ENCODE measurements at places on chromosomes 13 and 19.

GRCh38 chr13:111531505-111531904 is 211.1 kb downstream of the TEX29 start:
- no peak for DNase-seq

DNA sequence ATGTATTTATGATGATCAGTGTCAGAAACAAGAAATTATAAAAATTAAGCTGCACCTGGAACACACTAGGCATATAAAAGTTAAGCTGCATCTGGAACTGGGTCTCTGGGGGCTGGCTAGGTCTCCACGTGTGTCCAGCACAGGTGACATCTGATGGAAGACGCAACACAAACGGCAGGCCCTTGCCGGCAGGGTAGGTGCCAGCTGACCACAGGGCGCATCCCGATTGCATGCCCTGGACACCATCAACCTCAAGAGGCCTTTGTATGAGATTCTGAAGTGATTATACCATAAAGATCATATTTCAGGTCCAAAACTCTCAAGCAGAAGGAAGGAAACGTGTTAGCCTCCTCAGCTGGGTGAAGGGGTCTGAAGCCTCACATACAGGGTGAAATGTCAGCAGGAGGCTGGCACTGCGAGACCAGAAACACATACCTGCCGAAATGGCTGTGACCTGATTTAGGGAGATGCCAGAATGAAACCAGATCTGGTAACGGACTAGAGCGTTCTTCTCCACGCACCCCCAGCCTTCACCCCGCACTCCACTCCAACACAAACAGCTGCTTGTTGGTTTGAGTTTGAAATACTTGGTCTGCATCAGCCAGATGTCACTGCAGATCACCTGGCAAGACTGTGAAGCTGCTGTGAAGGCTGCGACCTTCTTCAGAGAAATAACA is 37.3 kb downstream of the COL4A1 start:
- no peak for DNase-seq

- no peak for DNase-seq
Measured at GRCh38 chr13:60329221-60329923, 67.6 kb upstream of the TDRD3 start.

GRCh38 chr19:4403005-4403761 is 743 bp downstream of the CHAF1A start:
- no peak for DNase-seq

GRCh38 chr13:67184247-67184646 is 45.9 kb downstream of the PCDH9 start:
- no peak for DNase-seq

GRCh38 chr19:56778351-56778750 is 62.2 kb downstream of the PEG3 start:
- no peak for DNase-seq

DNA sequence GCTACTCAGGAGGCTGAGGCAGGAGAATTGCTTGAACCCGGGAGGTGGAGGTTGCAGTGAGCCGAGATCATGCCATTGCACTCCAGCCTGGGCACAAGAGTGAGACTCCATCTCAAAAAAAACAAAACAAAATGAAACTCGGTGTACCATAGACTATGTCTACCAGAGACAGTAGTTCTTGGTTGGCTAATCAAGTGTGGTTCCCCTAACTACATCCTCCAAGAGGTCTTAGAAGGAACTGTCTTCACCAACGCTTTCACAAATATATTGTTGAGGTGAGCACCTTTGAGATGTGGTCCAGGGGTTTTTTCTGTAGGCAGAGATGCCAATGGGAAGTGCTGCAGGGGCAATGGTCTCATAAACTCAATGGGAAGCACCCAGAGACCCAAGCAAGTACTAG is 48.0 kb downstream of the RFC3 start:
- DNase-seq: no peak

DNA sequence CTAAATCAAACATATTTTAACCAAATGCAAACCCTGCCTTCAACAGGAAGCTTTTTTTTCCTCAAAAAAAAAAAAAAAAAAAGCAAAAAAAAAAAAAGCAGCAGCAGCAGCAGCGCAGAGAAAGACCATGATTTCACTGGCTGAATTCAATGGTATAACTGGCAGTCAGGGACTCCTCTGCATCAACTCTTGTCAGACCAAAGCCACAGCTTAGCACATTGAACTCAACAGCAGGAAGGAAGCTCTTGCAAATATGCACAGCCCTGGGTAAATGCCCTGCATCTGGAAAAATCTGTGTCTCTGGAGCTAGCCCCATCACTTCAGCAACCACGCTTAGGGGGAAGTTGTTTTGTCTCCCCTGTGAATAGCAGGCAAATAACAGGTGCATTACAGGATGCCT is 17.6 kb upstream of the DHRS12 start:
- DNase-seq: no peak

GRCh38 chr13:111115965-111116521 is 933 bp downstream of the ARHGEF7 start:
- peak; percentile 60 for DNase-seq

- no peak for DNase-seq
Measured at GRCh38 chr19:30420881-30421280, 48.7 kb downstream of the ZNF536 start.

DNA sequence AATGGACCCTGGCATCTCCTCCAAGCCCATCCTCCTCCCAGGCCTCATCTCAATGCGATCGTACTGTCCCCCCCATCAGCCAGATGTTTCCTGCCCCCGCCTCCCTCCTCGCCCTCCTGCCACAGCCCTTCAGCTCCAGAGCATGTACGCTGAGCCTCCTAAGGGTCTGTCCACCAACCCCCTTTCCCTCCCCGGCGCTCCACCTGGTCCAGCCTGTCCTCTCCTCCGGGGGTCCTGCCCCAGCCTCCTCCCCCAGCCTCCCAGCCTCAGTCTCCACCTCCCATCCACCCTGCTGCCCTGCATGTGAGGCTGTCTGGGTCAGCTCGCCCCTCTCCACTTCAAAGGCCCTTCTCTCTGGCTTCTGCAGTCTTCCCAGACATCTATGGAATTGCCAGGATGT is 4.5 kb downstream of the SIRT2 start:
- no peak for DNase-seq

DNA sequence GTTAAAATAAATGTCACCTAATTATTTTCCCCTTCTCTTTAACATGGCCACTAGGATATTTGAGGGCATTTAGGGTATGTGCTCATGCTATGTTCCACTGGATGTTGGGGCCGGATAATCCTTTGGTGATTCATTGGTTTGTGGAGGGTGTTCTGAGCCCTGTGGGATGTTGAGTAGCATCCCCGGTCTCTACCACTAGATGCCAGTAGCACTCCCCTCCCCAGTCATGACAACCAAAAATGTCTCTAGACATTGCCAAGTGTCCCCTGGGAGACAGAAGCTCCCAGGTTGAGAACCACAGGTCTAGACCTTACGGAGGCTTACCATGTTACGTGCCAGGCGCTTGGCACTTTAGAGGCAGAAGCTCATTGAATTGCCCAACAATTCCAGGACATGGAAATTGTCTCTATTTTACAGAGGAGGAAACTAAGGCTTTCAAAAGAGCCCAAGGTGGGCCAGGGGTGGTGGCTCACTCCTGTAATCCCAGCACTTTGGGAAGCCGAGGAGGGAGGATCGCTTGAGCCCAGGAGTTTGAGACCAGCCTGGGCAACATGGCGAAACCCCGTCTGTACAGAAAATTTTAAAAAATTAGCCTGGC is 14.1 kb downstream of the SHANK1 start:
- DNase-seq: peak; percentile 61

DNA sequence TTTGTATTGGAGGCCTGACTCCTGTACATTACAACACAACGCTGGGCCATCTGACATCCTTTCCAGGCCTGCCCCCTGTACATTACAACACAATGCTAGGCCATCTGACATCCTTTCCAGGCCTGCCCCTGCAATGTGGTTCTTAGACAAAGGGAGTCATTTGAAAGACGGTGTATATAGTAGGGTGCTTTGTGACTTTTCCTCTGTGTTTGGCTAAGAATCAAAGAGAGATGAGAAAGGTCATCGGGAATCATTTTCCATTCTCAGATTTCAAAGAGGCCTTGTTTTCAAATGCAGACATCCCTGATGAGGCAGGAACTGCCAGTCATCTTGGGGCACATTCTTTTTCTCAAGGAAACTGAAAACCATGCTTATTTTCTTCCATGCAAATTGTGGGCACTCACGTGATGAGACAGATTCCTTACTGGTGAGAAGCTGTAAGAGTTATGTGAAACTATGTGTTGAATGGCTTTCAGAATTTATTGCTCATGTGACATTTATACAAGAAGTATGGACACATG is 551.6 kb downstream of the MYO16 start:
- peak; percentile 88 for DNase-seq

- no peak for DNase-seq
Measured at GRCh38 chr19:2634228-2634951, 68.1 kb downstream of the GNG7 start.

DNA sequence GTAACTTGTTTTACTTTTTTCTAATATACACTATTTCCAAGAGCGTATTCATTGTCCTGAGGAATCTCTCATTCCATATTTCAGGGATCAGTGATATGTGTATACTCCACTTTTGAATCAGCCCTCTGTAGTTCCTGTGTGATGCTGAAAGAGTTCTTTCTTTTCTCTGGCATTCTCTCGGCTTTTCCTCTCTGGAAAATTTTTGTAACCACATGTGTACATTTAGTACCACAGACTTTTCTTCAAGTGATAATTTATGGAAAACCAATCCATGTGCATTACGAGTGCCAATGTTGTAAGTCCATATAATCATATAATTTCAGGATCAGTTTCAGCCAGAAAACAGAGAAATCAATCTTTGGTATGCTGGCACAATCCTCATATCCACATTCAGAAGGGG is 102.2 kb upstream of the MBNL2 start:
- DNase-seq: no peak

DNA sequence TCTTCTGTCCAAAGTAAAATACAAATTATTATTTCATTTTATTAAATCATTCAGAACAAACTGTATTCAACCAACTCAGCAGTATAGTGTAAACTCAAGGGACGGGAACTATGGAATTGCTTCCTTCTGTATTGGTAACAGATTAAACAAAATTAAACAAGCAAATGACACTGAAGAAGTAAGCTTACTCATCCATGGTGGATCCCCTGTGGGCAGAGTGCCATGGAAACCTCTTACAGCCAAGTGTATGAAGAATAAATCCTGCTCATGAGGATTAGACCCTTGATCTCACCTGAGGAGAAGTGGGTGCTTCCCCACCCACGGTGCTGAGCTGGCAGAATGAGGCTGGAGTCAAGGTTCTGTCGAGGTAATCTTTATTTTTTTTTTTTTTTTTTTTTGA is 18.0 kb upstream of the RFXAP start:
- no peak for DNase-seq

DNA sequence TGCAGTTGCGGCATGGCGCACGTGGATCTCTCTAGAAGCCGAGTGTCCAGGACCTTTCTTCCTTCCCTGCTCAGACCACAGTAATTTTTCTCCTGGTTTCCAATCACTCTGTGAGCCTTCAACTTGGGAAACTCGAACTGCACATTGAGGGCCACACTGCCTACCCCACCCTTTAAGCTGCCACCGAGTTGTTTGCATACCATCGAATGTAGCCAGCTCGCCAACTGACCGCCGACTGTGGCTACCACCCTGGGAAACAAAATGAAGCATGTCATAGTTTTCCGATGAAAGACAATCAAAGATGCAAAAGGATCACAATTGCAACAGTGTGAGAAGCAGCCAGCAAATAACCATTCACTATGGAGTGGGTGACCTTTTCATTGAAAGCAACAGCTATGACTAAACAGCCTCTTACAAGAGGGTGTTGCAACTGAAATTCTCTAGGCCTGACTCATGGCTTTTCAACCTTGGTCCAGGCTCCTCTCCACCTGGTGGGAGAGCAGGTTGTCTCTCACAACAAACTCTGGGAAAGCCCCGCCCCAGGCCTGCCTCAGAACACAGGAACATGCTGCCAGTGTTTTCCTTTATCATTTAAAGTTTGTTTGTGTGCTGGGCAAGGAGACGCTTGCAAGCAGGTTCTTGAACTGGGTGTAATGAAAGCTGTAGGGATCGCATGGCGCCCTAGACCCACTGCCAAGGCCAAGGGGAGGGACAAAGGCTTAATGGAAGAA is 141.7 kb upstream of the SERP2 start:
- peak; percentile 74 for DNase-seq

DNA sequence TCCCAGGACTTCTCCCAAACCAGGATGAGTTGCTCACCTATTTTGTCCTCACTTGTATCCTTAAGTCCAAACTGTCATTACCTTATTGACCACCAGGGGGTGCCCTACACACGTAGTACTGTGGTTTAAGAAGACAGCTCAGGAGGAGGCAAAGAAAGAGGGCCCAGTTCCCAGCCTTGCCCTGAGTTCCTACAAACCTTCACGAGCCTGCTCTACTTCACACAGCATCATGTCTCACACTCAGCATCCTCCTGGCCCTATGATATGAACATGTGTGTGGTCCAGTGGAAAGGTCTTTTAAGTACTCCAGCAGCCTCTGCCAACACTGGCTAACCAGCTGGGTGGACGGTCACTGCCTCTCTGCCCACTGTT is 8.1 kb upstream of the ZNF784 start:
- DNase-seq: peak; percentile 80

DNA sequence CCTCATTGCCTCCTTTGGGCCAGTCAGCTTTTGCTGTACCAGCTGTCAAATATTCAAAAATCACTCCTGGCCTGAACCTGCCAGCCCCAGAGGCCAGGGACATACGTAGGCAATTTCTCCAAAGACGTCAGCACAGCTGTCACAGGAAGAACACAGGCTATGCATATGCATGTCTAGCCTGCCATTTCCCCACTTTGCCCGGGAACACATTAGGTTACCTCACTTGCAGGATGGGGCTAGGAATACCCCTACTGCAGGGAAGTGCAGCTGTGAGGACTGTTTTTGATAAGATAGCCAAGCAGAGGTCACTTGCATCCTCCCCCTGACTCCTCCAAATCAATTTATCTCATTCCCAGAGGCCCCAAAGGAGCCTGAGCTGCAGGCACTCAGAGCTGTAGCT is 2.8 kb downstream of the ZNF667 start:
- no peak for DNase-seq

DNA sequence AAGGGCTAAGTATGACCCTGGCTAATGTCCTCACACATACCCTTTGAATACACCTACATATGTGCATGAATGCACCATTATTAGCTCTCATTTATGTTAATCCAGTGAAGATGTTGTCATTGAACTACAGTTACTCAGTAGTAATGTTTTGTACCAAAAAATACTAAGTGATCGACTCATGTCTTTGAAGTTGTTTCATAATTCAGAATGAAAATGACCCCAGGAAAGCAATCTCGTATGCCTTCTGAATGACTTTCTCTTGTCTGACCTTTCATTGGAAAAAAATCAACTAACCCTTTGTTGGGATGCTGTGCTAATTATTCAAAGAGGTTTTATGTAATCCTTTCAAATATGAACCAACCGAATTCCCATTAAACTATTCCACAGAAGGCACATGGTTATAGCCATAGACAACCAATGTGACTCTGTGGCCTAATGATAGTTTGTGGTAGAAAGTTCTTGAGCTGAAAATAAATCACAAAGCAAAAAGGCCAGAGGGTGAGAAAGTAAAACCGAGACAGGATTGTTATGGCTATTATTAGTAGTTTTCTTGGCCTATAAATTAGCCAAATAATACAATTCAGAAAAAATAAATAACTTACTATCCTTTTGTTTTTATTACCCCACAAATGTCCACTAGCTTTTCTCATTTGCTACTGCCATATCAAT is 86.8 kb upstream of the STARD13 start:
- DNase-seq: no peak

Data from fibroblast of skin of left quadriceps (primary cell).